ENCODE measurements at places on chromosomes 4 and X. TPM values are rescaled to one million over a fixed set of nuclear protein-coding genes. Genes with fewer than 3 reads are reported as not detected.

HS6ST2 gene
- total RNA-seq, result 0.26 TPM

DNA sequence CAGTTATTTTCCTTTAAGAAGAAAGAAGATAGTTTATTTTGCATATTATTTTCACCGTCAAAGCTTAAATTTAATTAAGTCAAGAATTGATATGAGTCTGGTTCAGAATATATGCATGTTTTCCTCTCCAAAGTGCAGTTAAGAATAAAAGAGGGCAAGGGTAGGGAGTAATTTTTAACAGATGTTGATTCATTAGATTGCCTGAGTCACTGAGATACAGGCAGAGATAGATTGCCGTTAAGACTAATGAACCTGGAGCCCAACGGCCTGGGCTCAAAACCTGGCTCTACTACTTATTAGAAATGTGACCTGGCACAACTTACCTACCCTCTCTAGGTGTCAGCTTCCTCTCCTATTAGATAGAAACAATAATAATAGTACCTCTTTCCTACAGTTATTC lies 1037.4 kb upstream of the PABPC4L start:
- no peak for DNase-seq

DNA sequence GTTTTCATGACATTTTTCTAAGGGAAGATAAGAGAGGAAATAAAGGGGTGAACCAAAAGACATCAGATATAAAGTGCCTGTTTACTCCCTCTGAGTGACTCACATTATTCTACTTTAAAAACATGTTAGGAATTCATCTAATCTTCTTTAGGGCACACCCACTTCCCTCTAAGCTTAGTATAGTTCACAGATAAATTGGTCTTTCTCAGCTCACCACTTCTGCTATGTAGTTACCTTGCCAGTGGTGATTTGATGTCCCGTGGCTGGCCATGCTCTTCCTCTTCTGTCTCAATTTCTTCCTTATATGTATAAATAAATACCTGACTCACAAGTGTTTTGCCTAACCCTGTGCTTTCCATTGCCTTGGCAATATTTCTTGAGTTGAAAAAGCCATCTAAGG lies 96.8 kb downstream of the PDLIM5 start:
- no peak for DNase-seq

GRCh38 chr4:85659610-85660218 lies 184.8 kb downstream of the ARHGAP24 start:
- no peak for DNase-seq

DNA sequence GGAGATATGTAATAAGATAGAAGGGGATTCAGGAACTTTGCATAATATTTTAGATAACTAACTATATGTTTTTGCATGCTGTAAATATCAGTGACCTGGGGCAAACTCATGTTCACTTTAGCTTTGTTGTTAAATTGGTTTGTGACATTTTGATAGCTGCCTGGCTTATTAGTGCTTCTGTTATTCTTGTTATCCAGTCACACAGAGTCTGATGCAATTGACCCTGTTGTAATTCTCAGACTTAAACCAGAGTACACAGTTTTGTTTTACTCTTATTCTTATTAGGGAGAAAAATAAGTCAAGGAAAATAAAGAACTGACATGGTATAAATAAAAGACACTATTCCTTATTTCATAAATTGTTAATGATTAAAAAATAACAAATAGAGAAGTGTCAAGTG lies 516.7 kb upstream of the SLIT2 start:
- no peak for DNase-seq

SPATA18 gene
- 2.2 TPM for total RNA-seq

MOB1B gene
- total RNA-seq, result 14.0 TPM

BTC gene
- 0.12 TPM for total RNA-seq
